Heart left ventricle (tissue), 16 donors: ENCODE measurements at places on chromosomes 12 and 14.
A peak's percentile ranks its signal among the peaks of the same experiment; 100 is the strongest.

DNA sequence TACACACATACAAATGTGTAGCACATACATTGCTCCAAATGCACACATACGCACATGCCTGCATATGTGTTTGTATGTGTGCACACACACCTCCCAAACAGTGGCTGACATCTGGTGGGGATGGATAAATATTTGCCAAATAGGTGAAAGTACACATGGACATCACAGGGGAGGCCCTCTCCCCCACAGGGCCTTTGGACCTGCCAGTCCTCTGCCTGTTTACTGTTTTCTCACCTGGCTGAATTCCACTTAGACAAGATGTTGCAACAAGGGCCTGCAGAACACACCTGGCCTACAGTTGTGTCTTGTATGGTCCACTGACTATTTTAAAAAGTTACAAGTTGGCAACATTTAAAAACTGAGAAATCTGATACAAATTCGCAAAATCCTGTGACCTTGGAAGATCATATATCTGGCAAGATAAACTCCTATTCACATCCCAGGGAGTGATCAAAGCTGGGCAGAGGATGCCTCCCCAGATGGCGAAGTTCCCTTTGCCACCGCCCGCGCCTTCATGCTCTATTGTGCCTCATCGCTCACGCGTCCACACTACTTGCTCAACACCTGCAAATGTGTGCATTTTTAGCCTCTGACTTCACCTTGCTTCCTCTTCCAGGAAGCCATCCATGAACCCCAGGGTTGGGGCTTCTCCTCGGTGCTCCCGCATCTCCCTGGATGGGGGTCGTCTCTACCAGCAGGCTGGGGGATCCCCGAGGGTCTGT is 118.4 kb upstream of the FZD10 start:
- no peak for DNase-seq

- no peak for DNase-seq
Measured at GRCh38 chr12:19757317-19757877, 318.1 kb downstream of the AEBP2 start.

GRCh38 chr12:53222806-53223261 is 9.2 kb downstream of the RARG start:
- no peak for DNase-seq

DNA sequence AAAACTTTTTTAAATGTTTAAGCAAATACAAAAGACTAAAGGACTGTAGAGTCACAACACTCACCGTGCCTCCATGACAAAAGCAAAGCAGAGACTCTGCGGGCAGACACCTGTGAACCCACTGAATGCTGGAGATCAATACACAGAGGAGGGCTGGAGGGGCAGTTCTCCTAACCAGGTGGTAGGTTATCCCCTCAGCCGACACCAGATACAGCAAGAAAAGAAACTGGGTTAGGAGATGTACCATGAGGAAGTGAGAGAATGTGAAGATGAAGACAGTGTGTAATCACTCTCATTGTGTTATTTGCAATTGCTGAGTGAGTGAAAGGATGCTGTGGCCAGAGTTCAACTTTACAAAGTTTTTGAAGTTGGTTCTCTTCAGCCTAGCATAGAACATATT is 480.3 kb downstream of the BCL11B start:
- no peak for DNase-seq

DNA sequence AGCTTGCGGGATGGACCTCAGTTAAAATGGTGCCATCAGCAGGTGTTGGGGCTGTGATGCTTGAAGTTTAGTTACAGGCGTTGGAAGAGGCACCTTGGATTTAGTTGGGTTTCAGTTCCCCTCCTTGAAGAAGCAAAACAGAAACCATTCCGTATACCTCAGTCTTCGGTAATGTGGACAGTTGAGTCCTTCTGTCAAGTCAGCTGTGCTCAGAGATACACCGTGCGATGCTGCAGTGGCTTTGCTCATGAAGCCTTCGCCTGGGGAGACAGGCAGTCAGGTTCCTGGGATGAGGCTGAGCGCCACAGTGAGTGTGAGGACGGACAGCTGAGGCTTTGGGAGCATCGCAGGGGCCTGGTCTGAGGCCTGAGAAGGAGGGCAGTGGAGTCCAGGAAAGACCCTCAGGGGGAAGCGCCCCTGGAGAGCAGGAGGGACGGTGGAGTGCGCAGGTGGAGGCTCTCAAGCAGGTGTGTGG is 7.4 kb downstream of the RAN start:
- no peak for DNase-seq

DNA sequence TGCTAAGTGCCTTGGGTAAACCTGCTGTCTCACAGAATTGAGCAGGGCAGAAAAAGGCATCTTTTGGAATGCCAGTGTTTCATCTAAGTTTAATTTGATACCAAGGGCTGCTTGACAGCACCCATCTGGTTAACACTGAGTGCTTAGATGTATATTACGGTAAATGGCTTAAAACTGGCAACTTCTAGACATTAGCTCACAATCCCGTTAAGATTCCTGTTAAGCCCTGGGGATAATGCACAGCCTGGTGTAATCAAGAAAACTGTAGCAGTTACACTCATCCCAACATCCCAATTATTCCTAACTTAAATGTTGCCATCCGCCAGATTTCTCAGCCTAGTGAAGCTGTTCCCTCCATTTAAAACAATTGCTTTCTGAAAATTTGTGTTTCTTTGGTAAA is 29.9 kb downstream of the PPFIBP1 start:
- DNase-seq: no peak

DNA sequence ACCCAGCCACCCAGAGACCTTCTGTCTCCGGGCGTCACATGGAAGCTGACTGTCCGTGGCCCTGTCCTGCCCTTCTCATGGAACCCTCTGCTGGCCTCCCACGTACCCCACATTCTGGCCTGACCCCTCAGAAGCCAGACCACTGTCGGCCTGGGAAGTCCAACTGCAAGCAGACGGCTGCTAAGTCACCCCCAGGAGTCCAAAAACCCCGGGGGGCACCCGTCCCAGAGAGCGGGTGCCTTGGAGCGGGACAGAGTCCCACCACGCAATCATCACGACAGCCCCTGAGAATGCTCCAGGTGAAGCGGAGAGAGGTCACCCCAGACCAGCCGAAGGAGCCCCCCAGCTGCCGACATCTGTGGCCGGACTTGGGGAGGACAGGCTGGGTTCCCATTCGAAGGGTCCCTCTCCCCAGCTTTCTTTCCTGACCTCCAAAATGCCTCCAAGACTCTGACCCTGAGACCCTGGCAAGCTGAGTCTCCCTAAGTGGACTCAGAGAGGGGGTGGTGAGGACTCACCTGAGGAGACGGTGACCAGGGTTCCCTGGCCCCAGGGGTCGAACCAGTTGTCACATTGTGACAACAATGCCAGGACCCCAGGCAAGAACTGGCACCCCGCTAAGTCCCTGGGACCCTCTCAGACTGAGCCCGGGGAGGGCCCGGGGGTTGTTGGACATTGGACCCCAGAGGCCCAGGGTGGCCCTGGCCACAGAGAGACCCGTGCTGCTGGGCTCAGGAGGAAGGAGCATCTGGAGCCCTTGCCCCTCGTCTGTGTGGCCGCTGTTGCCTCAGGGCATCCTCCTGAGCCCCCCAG is 337.1 kb downstream of the TMEM121 start:
- peak; percentile 10 for DNase-seq

GRCh38 chr12:75854681-75855309 is 176.8 kb downstream of the PHLDA1 start:
- no peak for DNase-seq

DNA sequence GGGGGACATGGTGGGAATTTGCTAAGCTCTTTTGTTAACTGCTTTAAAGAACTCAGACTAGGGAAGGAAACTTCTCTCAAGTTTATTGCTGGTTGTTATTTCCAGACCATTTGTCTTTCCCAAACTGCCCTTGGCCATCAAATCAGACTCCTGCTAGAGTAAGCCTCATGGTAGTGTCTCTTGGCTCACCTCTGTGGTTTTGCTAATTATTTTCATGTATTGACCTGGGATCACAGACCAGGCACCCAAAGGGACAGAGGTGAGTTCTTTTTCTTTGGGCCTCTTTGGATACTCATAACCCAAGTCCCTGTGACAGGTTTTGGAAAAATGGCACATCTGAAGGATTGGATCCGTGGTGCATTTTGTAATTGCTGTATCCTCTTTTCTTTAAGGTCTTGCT is 11.2 kb downstream of the ETV6 start:
- no peak for DNase-seq

GRCh38 chr12:29869946-29870345 is 86.2 kb upstream of the TMTC1 start:
- DNase-seq: no peak

- no peak for DNase-seq
Measured at GRCh38 chr12:64670919-64671639, 60.8 kb downstream of the RASSF3 start.

GRCh38 chr12:56601503-56601902 is 28.6 kb downstream of the BAZ2A start:
- no peak for DNase-seq

DNA sequence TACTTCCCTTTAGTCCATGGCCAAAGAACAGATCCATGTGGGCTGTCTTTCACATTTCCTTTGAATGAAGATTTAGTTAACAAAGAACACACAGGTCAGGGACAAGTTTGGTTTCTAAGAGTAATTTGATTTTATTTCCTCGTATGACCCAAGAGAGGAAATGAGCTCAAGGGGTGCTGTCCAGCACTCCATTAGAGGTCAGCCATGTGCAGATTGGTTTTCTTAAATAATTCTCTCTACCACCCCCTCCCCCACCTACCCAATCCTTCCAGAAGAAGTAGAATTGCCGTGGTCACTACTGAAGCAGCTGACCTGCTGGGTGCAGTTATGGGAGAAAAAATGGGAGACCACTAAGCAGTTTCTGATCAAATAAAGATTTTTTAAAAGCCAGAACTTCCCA is 13.9 kb upstream of the OAS1 start:
- DNase-seq: no peak

GRCh38 chr12:12121061-12121460 is 50.3 kb downstream of the BCL2L14 start:
- DNase-seq: no peak

DNA sequence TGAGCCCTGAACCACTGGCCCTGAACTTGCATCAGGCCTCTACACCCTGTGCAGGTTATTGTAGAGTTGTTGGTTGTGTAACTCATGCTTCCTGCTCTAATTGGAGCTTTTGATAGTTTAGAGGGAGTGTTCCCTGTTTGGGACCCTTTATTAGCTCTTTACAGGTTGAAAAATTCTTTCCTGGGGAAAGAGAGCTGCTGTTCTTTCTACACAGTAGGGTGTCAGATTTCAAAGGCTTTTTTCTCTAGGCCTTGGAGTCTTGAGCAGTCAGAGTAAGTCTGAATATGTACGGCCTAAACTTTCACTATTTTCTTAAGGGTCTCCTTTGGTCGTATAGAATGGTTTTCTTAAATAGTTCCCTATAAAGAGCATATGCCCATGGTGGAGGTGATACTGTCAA is 60.8 kb upstream of the NEDD1 start:
- no peak for DNase-seq

- DNase-seq: no peak
Measured at GRCh38 chr14:21703357-21704326, 30.0 kb upstream of the OR4E1 start.

GRCh38 chr14:103546652-103547454 is 15.6 kb downstream of the BAG5 start:
- DNase-seq: peak; percentile 89

- no peak for DNase-seq
Measured at GRCh38 chr14:91983588-91983987, 36.1 kb upstream of the FBLN5 start.

DNA sequence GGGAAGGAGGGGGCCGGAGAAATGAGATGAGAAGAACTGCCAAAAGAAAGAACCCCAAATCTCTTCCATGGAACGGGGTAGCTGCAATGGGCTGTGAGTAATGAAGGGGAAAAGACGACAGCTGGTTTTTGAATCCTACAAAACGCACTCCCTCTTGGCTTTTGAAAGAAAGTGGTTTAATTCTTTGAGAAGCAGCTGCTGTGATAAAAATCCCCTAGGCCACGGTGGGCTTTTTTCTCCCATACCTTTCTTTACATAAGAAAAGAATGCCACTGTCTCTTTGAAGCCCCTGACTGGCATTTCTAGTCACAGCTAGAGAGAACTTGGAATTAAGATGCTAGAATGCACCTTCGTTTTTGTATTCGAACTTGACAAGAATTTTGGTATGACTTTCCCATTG is 486.1 kb downstream of the GLT1D1 start:
- no peak for DNase-seq

GRCh38 chr12:28023156-28023887 is 50.8 kb upstream of the PTHLH start:
- DNase-seq: no peak

DNA sequence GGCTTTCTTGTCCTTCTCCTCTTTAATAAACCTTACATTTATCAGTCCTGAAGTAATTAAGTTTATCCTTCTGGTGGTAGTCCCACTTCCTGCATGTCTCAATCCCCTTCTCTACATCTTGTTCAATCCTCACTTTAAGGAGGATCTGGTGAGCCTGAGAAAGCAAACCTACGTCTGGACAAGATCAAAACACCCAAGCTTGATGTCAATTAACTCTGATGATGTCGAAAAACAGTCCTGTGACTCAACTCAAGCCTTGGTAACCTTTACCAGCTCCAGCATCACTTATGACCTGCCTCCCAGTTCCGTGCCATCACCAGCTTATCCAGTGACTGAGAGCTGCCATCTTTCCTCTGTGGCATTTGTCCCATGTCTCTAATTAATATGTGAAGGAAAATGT is 79.3 kb downstream of the ZFC3H1 start:
- DNase-seq: no peak

DNA sequence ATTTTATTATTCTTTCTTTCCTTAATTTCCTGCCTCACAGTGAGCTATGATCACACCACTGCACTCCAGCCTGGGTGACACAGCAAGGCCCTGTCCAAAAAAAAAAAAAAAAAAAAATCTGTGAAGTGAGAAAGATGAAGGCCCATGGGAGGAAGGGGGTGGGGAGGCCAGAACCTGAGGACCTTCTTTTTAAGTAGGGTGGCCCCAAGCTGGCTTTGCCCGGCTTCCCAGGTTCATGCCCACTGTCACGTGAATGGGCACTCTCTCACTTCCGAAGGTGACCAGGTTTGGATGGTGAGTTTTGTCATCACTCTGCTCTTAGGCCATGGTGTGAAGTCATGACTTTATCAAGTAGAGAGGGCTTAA is 82.3 kb downstream of the TNFAIP2 start:
- no peak for DNase-seq

DNA sequence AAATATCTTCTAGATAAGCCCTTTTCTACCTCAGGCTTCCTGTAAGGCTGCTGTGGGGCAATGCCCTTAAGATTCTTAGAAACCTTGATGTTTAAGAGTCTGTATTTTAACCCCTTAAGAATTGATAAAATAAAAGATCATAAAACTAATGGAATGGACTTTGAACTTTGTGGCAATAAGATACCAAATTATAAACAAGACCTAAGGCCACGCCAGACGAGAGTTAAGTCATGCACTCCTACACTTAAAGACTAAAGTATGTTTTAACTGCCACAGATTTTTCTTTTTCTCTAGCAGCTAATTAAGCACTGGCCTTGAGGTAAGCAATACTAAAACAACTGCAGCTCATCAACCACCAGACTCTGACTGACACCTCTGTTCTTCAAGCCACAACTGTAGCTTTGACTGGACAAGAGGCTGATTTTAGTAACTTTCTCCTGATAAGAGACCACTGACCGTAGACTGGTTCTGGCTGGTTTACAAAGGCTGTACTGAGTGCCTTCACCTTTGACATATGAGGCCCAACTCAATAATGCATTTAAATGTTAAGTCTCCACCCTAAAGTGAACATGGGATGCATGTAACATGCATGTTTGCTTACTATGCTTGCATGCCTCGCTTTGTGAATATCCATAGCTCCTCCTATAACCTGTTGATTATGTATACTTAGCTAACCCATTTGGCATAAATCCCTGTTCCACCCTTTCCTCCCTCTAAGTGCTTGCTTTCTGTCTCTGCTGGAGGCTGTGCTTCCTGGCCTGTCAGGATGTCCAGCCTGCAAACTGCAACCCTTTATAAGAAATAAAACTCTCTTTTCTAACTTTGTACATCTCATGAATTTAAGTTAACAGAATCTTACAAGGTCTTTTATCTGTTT is 71.9 kb downstream of the KLHL28 start:
- DNase-seq: no peak
